ENCODE measurements at places on chromosomes 4 and X. TPM values are rescaled to one million over a fixed set of nuclear protein-coding genes. Genes with fewer than 3 reads are reported as not detected.

NEUROG2 gene
- polyA plus RNA-seq: not detected

SPANXA1 gene
- not detected for polyA plus RNA-seq

HNRNPD gene
- 133 TPM for polyA plus RNA-seq

MAD2L1 gene
- polyA plus RNA-seq: 10.7 TPM

PPP4R3C gene
- not detected for polyA plus RNA-seq

LEF1 gene
- 29.7 TPM for polyA plus RNA-seq

GC gene
- not detected for polyA plus RNA-seq

DNA sequence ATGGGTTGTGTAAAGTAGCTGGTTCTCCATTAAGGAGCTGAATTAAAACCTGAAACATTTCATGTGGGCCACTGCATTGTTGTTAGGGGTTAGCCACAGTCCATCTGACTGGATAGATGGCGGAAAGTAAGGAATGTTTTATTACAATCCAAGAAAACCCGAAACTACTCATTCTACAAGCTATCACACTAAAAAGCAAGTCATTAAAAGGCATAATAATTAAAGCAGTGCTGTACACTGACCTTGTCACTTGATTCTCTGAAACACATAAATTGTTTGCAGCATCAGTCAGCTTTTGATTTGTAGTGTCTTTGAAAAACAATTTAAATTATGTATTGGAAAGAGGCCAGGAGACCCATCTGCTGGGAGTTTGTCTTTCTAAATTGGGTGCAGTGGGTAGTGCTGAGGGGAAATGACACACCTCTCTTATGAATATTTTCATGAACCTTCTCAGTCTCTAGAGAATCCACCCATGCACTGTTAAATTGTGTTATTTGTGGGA is 75.7 kb upstream of the ANK2 start:
- H3K4me1 ChIP-seq: no peaks in the 10 kb centered on the region
- H3K4me3 ChIP-seq: no peak overlapping the region
- H3K27ac ChIP-seq: no peak overlapping the region
- DNase-seq: no peak

DNA sequence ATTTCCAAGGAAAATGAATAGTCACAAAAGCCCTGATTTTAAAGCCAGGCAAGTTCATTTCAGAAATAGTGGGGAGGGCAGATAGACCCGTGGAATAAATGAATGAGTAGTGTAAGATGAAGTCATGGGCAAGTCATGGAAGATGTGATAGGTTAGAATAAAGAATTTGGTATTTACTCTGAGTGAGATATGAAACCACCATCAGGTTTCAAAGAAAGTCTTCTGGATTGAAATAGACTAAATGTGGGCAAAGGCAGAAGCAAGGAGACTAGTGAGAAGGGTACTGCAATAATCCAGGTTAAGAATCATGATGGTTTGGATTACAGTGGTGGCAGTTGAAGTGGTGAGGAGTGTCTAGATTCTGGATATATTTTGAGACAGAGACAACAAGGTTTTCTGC is 218.5 kb upstream of the AFF2 start:
- H3K27me3 ChIP-seq: peaks cover 2% of the 10 kb centered on the region
- H3K4me3 ChIP-seq: no peak overlapping the region

- H3K36me3 ChIP-seq: no peaks in the 10 kb centered on the region
- H3K27me3 ChIP-seq: no peaks in the 10 kb centered on the region
- H3K27ac ChIP-seq: no peak overlapping the region
- no peak overlapping the region for H3K4me3 ChIP-seq
These were observed 685 bp upstream of the MORF4L2 start for GRCh38 chrX:103687073-103687695.

GRCh38 chr4:70660106-70660505 is 6.2 kb downstream of the JCHAIN start:
- peaks cover 1% of the 10 kb centered on the region for H3K27me3 ChIP-seq
- H3K4me3 ChIP-seq: no peak overlapping the region
- H3K36me3 ChIP-seq: no peaks in the 10 kb centered on the region
- no peak overlapping the region for H3K27ac ChIP-seq

DNA sequence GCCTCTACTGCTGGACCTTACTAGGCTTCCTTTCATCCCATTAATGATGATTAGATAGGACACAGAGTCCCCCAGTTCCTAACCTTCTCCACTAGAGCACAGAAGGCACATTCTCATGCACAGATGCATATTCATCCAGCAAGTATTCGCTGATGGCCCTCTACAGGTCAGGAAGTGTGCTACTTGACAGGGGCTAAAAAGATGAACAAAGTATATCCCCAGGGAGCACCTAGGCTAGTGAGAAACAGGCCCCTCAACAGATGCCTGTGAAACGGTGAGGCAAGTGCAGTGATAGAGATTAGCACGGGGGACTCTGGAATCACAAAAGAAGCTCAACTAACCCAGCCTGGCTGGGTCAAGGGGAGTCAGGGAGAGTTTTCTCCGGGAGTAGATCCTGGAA is 95.8 kb downstream of the MGST2 start:
- no peak overlapping the region for H3K4me3 ChIP-seq
- DNase-seq: no peak
- H3K36me3 ChIP-seq: no peaks in the 10 kb centered on the region
- H3K27me3 ChIP-seq: peaks cover 8% of the 10 kb centered on the region
- H3K4me1 ChIP-seq: peaks cover 10% of the 10 kb centered on the region

DNA sequence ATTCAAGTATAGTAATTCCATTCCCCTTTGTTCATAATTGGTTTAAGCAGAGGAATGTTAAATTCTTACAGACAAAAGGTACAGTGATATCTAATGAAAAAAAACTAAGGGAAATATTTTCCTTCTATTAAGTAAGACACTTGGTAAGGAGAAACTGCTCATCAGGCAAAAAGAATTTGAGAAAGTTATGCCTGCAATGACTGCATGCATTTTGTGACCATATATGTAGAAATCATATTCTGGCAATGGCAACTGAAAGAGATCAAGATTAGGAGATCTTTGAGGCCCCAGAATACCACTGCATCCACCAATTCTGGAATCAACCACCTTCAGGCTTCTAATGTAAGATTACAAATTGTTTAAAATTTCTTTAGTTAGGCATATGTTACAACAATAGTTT is 364.8 kb downstream of the PCDH10 start:
- H3K27ac ChIP-seq: no peak overlapping the region
- no peaks in the 10 kb centered on the region for H3K27me3 ChIP-seq
- peaks cover 4% of the 10 kb centered on the region for H3K36me3 ChIP-seq
- H3K4me1 ChIP-seq: no peaks in the 10 kb centered on the region
- no peak for DNase-seq
- no peak overlapping the region for H3K4me3 ChIP-seq

- H3K27ac ChIP-seq: no peak overlapping the region
- no peaks in the 10 kb centered on the region for H3K36me3 ChIP-seq
- H3K4me1 ChIP-seq: no peaks in the 10 kb centered on the region
- H3K4me3 ChIP-seq: no peak overlapping the region
These were observed 84.8 kb upstream of the PLAC1 start for GRCh38 chrX:134743091-134743490.

Data from immature natural killer cell (primary cell).